Sigmoid colon (tissue), 7 donors: ENCODE measurements at places on chromosomes 11 and 22.
A peak's percentile ranks its signal among the peaks of the same experiment; 100 is the strongest.

GRCh38 chr11:130133716-130134115 lies 25.9 kb upstream of the ST14 start:
- H3K27ac ChIP-seq, result no peak overlapping the region
- peaks cover 39% of the 10 kb centered on the region for H3K36me3 ChIP-seq
- H3K27me3 ChIP-seq, result no peaks in the 10 kb centered on the region
- H3K4me3 ChIP-seq, result no peak overlapping the region
- DNase-seq, result no peak
- H3K4me1 ChIP-seq, result no peaks in the 10 kb centered on the region

GRCh38 chr11:80595011-80595410 lies 1154.2 kb upstream of the TENM4 start:
- H3K27ac ChIP-seq, result no peak overlapping the region
- no peaks in the 10 kb centered on the region for H3K27me3 ChIP-seq
- H3K4me3 ChIP-seq, result no peak overlapping the region
- no peak for DNase-seq
- no peaks in the 10 kb centered on the region for H3K4me1 ChIP-seq
- no peaks in the 10 kb centered on the region for H3K36me3 ChIP-seq

DNA sequence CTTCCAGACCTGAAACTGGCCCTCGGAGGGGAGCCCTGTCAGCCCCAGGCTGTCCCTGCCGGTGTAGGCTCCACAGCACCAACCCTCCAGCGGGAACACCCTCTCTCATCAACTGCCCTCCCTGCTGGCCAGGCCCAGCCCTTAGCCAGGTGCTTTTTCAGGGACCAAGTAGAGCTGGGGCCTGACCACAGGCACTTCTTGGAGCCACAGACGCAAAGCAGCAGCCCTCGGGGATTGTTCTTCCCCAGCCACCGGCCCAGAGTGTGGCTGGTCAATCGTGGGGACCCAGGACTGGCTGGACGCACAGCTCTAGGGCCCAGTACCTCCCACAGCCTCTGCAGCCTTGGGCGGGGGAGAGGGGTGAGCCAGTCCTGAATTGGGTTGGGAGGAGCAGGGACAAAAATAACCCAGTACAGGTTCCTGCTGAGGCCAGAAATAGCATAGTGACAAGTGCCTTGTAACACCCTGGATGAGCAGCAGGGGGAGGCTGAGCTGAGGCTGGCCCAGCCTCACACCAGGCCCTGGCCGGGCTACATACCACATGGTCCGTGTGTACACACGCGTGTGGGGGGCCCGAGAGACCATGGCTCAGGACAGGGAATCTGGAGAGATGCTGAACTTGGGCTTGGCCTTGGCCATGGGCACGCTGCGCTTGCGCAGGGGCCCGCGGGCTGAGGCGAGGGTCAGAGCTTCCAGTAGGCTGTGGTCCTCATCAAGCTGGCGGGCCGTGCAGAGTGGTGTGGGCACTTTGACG lies 2.0 kb downstream of the KCNJ11 start:
- H3K36me3 ChIP-seq, result no peaks in the 10 kb centered on the region
- no peaks in the 10 kb centered on the region for H3K4me1 ChIP-seq
- H3K27me3 ChIP-seq, result no peaks in the 10 kb centered on the region
- DNase-seq, result no peak
- peak overlapping the region; percentile 70 for H3K27ac ChIP-seq

GRCh38 chr11:122215244-122215992 lies 99.4 kb upstream of the BLID start:
- no peaks in the 10 kb centered on the region for H3K36me3 ChIP-seq
- peak overlapping the region; percentile 35 for H3K27ac ChIP-seq
- H3K4me3 ChIP-seq, result no peak overlapping the region
- H3K4me1 ChIP-seq, result peaks cover 8% of the 10 kb centered on the region

DNA sequence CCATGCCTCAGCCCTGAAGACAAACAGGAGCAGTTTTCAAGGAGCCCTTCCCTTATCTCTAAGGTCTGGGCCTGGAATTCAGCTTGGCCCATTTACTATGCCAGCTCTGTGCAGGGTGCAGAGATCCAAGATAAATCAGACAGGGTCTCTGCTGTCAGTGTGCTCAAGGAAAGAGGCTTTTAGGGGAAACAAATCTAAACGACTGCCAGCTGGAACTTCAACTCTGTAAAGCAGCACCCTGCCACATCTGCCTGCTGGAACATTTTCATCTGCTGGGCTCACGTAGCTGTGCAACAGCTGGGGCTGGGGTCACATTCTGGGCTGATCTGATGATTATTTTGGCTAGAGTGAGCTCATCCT lies 19.8 kb upstream of the EHF start:
- DNase-seq, result no peak
- H3K4me1 ChIP-seq, result no peaks in the 10 kb centered on the region
- H3K36me3 ChIP-seq, result no peaks in the 10 kb centered on the region
- no peak overlapping the region for H3K27ac ChIP-seq
- no peak overlapping the region for H3K4me3 ChIP-seq
- no peaks in the 10 kb centered on the region for H3K27me3 ChIP-seq
